ENCODE measurements at places on chromosomes 2 and 18. TPM values are rescaled to one million over a fixed set of nuclear protein-coding genes. Genes with fewer than 3 reads are reported as not detected.

- DNase-seq, result no peak
Observed at GRCh38 chr2:69380072-69380917, 6.7 kb downstream of the GFPT1 start.

GRCh38 chr18:10412933-10413332, 41.5 kb upstream of the APCDD1 start:
- DNase-seq, result no peak

DNA sequence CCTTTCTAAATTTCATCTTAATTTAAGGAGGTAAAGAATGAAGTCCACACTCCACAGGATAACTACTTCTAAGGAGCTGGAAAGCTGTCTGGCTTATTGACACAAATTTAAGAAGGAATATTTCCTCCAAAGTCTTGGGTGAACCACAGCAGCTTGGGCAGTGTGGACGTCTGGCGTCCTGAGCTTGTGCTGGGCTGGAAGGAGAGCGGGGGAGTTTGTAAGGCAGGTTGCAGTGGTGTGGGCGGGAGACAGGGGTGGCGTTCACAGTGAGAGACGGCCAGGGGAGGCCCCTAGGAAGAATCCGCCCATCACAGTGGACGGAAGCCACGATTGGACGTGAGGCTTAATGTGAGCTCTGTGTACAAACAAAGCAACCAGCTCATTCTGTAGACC, 25.7 kb downstream of the ADI1 start:
- no peak for DNase-seq

- no peak for DNase-seq
Observed at GRCh38 chr18:59629894-59630293, 67.3 kb downstream of the CCBE1 start.

The BABAM2 gene
- 65.4 TPM for total RNA-seq
